ENCODE measurements at places on chromosomes 3 and 15.

DNA sequence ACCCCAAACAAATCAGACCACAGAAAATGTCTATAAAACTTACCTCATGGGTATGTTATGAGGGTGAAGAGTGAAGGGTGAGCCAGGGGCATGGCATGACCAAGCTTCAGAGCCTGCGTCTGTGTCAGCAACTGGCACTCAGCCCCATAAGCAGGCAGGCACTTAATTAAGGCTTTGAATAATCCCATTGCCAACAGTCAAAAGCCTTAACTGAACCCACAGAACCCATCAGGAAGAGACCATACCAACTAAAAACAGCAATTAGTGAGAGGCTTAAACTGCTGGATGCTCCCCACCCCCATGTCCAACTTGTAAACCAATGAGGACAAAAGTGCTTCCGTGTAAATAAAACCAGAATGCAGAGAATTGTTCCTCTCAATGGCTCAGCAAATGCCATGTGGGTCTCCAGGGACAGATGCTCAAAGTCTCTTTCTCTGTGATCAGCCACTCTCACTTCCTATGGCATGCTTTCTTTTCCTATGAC lies 126.0 kb downstream of the MYLK start:
- DNase-seq, result no peak

GRCh38 chr3:117045143-117045542 lies 335.6 kb downstream of the TUSC7 start:
- no peak for DNase-seq

- no peak for DNase-seq
Measured at GRCh38 chr3:51500632-51501131, 867 bp upstream of the DCAF1 start.

- no peak for DNase-seq
Measured at GRCh38 chr15:41801850-41802455, 25.9 kb upstream of the JMJD7 start.

GRCh38 chr3:52238193-52238760 lies 681 bp downstream of the TWF2 start:
- DNase-seq, result no peak

GRCh38 chr15:68846851-68847439 lies 26.2 kb upstream of the ANP32A start:
- no peak for DNase-seq

GRCh38 chr3:179801856-179802255 lies 149.0 kb downstream of the USP13 start:
- DNase-seq, result no peak

DNA sequence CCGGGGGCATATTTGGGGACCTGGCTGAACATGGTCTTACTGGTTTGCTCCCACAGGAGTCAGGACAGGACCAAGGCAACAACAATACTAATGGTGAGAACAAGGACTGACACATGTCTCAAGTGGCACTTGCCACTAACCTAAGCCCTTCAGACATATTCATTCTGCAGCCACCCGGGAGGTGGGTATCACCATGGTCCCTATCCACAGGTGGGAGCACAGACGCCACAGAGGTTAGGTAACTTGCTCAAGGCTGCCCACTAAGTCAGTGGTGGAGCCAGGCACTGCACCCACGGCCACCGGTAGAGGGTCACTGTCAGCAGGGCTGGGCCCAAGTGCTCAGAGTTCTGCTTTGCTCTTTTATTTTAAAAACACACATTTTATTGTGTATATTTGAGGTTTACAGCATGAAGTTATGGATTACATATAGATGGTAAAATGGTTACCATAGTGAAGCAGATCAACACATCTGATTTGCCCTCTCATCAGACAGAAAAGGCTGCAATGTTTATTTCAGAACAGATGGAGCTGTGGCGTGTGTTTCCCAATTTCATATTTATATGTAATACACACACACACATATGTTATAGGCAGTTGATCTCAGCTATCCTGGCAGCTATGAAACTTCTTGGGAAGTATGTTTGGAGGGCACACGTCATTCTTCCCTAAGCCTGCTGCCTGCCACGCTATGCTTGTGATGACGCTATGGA lies 30.0 kb upstream of the SLC41A3 start:
- DNase-seq, result no peak

GRCh38 chr15:76460871-76461270 lies 124.3 kb downstream of the ISL2 start:
- DNase-seq, result no peak

DNA sequence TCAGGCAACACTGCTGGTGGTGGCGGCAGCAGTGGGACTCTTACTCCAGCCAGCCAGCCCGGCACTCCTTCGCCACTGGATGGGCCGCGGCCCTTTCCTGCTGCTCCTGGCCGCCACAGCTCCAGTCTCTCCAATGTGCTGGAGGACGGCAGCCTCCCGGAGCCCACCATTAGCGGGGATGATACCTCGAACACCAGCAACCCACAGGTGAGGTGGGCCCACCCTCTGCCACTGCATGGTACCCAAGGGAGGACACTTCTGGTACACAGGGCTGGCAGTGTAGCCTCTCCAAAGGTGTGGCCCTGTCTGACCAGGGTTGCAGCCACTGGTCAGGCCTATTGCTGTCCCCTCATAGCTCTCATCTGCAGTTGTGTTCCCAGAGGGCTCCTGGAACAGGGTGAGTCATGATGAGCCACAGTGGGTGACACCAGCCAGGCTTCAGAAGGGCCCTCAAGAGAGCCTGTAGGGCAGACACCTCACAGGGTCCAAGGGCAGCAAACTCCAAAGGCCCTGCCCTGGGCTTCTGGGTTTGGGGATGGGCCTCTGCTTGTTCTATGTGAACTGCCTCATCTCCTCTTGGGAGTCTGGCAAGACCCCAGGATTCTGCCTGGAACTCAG lies 20.8 kb downstream of the NBEAL2 start:
- no peak for DNase-seq

GRCh38 chr3:122533480-122533879 lies 18.7 kb upstream of the KPNA1 start:
- no peak for DNase-seq

DNA sequence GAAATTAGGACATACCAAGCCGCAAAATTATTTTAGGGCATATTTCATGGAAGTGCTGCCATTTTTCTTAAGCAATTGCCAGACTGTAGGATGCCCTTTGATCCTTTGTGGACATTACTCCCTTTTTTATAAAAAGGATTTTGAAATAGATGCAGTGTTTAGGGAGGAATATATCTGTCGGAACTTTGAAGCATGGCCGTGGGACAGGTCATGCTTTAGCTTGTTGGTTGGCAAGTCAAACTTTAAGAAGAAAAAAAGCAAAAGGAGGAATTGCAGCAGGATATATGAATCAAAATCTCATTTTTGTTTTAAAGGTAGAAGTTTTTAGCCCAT lies 122.1 kb downstream of the MCTP2 start:
- no peak for DNase-seq

- DNase-seq, result no peak
Measured at GRCh38 chr3:167084545-167084944, 295.6 kb downstream of the ZBBX start.

GRCh38 chr3:156812521-156813335 lies 13.4 kb upstream of the LEKR1 start:
- no peak for DNase-seq

- no peak for DNase-seq
Measured at GRCh38 chr3:127684871-127685707, 12.3 kb downstream of the ABTB1 start.

GRCh38 chr3:159151130-159151529 lies 349.3 kb downstream of the MFSD1 start:
- no peak for DNase-seq

GRCh38 chr3:48352546-48352945 lies 19.1 kb upstream of the SPINK8 start:
- DNase-seq, result no peak

- DNase-seq, result no peak
Measured at GRCh38 chr15:33119273-33119672, 75.2 kb downstream of the FMN1 start.

- no peak for DNase-seq
Measured at GRCh38 chr3:51099794-51100535, 285.1 kb upstream of the MANF start.

- DNase-seq, result no peak
Measured at GRCh38 chr3:49724586-49724985, 835 bp upstream of the GMPPB start.

DNA sequence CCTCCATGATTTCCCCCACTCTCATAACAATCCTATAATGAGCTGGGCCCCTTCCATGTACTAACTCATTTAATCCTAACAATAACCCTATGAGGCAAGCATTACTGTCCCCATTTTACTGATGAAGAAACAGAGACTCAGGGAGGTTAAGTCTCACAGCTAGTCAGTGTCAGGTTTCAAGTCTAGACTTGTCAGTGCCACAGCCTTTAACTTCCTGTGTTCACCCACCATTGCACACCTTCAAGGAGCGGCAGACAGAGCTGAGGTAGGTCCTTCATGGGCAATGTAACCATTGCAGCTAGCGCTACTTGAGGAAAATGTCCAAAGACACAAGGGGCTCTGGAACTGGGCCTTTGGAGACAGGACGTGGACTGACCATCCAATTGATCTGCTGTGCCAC lies 105.8 kb upstream of the CTNNB1 start:
- no peak for DNase-seq
